ENCODE measurements at places on chromosomes 12 and 14.

DNA sequence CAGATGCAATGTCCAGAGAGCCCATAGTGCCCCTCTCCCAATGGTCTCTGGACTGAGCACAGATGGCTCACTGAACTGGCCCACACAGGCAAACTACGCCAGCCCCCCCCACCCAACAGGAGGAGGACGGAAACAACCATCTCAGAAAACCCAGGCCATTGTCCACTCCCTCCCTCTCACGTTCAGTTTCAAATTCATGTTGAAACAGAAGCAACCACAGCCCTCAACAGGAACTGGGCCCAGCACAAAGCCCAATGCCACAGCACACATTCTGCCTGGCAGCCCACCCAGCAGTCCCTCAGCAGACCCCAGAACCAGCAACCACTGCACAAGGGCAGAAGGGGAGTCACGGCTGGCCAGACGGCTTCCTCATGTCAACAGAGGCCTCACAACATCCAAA, 10.6 kb downstream of the CCDC88C start:
- no peak for DNase-seq

GRCh38 chr14:60710494-60710893, 13.7 kb downstream of the SIX4 start:
- no peak for DNase-seq

DNA sequence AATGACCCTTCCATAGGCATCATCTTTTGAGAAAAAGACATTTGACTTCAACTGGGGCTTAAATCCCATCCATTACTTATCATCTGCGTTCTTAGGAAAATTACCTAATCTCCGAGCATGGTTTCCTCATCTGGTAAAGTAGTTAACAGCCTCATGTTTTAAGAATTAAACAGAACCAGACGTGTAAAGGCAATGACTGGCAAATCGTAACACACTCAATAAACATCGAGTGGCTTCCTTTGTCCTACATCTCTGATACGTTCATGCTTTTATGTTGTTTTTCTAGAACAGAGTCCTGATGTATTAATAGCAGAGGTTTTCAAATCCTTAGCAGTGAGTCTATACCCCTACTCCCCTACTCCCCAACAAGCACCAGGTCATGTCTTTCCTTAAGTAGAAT, 189.7 kb upstream of the RGS6 start:
- no peak for DNase-seq

- DNase-seq = no peak
Observed at GRCh38 chr12:58920102-58920960, at the start of gene LRIG3. Gene LRIG3, minus strand, starts transcription at chr12:58920504. Its CDS starts 269 bp downstream, at chr12:58920235.

GRCh38 chr12:124835656-124836410, 27.8 kb downstream of the SCARB1 start:
- DNase-seq = no peak

DNA sequence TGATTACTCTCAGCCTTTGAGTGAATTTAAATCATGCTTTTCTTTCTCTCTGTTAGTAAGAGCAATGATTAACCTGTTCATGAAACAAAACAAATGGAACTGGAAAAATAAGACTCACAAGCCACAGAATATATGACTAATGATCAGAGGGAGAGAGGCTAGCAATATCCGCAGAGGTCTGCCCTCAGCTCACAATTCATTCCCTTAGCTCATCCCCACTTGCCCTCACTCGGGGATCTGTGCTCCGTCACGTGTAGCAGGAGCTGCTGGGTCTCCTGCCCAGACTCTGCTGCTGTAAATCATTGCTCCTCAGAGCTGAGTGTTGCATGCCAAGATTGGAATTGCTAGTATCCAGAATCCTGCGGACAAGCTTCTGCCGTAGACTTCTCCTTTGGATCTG, 53.1 kb upstream of the GNG2 start:
- DNase-seq = no peak

DNA sequence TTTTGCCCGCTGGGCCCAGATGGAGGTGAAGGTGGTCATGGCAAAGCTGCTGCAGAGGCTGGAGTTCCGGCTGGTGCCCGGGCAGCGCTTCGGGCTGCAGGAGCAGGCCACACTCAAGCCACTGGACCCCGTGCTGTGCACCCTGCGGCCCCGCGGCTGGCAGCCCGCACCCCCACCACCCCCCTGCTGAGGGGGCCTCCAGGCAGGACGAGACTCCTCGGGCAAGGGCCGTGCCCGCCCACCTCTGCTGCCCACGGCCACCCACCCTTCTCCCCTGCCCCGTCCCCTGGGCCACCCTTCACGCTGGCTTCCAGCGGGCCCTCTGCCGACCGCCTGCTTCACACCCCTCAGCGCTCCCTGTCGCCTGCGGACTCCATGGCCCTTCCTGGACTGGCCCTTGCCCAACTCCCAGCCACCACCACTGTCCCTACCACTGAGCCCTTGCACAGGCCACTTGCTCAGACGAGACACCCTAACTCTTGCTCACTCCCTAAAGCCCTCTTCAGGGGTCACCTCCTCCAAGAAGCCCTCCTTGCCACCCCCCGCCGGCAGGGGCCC, 42.5 kb downstream of the CYP46A1 start:
- no peak for DNase-seq

- DNase-seq = no peak
Observed at GRCh38 chr12:7349418-7349817, 45.5 kb downstream of the ACSM4 start.

DNA sequence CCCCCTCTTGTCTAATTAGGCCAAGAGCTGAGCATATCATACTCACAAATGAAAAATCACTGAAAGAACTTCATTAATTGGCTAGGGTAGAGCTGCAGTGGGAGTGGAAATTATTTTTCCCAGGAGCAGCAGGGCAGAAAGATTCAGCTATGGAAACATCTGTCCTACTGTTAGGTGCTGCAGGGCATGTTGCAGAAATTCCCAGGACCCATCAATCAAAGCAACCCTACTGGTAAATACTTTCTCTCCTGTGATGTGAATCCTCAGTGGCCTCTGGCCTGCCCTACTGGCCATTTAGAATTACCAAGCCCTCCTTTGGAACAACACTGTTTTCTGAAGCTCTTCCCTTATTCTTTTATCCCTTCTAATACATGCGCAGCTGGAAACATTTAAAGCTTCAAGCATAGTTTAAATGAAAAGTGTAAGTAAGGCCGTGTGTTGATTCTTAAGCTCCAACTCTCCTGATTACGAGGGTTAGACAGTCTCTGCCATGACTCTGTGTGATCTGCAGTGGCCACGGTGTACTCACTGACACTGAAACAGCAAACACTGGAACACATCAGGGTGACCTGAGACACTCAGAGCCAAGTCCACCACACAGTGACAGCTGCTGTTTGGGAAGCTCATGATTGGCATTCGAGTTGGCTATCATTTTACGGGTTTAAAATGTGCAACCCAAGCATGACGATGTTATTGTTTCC, 62.6 kb upstream of the TMCC3 start:
- no peak for DNase-seq

- no peak for DNase-seq
Observed at GRCh38 chr12:20127413-20127812, 240.9 kb upstream of the PDE3A start.

DNA sequence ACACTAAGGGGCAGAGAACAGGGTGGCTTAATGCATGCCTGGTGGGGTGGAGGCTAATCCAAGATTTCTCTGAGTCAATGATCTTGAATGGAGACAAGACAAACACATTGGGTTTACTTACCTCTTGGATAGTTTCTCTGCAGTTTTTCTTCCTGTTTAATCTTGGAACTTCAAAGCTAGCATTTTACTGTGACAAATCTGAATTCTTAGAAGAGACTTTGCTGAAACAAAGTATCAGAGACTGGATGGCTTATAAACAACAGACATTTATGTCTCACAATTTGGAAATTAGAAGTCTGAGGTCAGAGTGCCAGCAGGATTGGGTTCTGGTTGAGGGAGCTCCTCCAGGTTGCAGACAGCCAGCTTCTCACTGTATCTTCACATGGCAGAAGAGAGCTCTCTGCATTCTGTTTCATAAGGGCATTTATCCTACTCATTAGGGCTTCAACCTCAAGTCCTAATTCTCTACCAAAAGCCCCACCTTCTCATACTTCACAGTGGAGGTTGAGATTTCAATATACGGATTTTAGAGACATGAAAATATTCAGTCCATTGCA, 921.8 kb downstream of the VRK1 start:
- no peak for DNase-seq

- DNase-seq = no peak
Observed at GRCh38 chr14:98704441-98704840, 567.6 kb downstream of the BCL11B start.

- no peak for DNase-seq
Observed at GRCh38 chr12:95551913-95552516, 739 bp upstream of the USP44 start.

DNA sequence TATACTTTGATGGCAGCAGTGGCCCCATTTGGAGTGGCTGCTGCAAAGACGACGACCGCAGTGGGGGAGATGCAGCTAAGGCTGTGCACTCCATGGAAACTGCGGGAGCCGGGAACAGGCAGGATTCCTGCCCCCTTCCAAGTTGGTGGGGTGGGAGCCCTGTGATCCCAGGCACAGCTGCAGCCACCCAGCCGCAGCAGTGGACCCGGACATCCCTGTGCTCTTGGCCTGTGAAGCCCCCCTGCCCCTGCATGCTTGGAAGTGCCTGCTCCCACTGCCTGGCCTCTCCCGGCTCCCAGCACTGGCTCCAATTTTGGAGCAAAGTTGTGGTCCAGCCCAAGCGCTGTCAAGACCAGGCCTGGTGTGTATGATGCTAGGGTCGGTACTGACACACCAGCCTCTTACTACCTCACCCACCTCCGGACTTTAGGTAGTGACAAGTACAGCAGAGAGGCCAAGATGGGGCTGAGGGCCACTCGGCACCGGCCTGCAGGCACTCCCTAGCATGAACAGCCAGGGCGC, 502.8 kb upstream of the RPL10L start:
- DNase-seq = no peak

DNA sequence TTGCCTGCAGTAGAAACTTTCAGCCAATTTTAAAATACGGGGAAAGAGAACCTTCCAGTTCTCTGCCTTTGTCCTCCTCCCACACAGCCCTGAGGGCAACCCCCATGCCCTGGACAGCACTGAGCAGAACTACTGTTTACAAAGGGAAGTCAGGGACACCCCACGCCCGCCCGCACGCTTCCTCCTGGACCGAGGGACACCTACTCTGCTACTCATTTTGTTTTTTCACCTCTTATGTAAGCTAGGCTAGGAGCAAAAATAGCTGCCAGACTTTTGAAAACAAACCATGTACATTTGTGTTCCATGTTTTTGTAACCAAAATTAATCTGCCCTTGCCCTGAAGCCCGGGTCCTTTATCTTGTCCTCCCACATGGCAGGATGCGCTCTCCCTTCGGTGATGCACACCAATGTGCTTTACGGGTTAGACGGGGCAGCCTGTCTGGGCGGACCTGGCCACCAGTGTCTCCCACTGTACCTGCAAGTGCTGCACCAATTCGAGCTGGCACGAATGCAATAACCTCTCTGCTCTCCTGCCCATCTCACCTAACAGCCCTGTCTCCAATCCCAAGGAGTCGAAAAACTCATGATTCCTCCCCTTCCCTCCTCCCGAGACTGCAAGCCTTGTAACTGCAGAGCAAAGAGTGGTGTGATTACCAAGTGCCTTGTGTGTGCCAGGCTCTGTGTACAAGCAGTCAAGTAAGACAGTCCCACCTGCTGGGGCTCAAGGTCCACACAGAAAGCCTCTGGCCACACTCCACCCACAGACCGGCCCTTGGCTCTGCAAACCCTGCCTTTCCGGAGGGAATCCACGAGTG, 85.2 kb downstream of the CCDC88C start:
- no peak for DNase-seq

GRCh38 chr12:2475984-2476383, 318.8 kb upstream of the FKBP4 start:
- no peak for DNase-seq

GRCh38 chr12:55652352-55652751, 15.7 kb downstream of the OR10P1 start:
- DNase-seq = no peak

- DNase-seq = no peak
Observed at GRCh38 chr12:58608711-58609110, 311.6 kb downstream of the LRIG3 start.

DNA sequence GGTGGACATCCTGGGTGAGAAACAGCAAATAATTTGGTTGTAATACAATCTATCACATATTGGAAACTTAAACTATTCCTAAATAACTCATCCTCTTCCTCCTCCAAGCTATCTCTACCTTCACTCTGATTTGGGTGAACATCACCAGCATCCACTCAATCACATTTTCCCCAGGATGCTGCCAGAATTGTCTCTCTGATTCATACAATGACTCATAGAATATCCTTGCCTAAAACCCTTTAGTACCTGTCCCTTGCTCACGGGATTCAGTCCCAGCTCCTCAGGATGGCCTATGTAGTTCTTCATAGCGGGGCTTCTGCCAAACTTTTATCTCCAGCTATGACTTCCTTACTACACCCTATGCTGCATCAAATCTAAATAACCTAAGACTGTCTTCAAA, 146.8 kb downstream of the EMP1 start:
- DNase-seq = no peak

DNA sequence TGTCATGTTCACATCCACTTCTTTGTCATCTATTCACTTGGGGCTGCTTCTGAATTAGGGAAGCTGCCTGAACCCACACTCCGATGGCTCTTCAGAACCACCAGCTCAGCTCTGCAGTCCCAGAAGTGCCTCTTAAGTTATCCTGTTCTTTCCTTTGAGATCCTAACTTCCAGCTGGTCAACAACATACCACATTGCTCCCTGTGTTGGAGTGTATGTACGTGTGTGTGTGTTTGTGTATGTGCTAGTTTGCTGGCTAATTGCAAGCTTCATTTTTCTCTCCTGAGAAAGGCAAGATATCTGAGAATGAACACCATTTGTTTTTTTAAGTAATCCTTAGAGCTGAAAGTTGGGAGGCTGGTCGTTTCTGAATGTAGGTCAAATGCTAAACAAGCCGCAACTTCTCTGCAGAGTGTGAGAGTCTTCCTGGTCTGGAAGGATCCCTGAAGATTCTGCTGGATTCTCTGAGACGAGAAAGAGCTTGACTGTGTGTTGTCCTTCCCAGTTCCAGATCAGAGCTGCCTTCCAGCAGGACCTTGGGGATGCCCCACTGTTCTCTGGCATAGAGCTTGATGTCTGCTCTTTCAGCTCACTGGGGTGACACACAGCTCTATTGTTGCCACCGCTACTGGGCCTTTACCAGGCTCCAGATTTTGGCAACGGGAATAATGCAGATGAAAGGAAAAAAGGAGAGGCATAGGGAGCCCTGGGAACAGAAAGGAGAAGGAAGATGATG, 839 bp downstream of the GSG1 start:
- no peak for DNase-seq

GRCh38 chr12:105590571-105590970, 260.1 kb downstream of the C12orf75 start:
- DNase-seq = no peak

GRCh38 chr14:30569216-30569902, 10.4 kb downstream of the G2E3 start:
- DNase-seq = no peak

GRCh38 chr12:80860206-80860605, 77.5 kb downstream of the LIN7A start:
- no peak for DNase-seq

DNA sequence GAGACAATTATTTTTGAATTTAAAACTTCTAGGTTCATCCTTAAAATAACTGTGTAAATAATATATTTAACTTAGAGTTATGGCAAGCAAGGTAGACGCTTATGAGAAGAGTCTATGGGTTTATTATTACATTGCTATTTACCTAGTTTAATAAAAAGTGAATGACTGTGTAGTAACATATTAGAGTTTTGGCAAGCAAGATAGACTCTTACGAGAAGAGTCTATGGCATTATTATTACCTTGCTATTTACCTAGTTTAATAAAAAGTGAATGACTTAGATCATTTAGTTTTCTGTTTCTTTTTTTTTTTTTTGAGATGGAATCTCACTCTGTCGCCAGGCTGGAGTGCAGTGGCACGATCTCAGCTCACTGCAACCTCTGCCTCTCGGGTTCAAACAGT, 3.8 kb downstream of the RNF34 start:
- DNase-seq = no peak

Measured in esophagus squamous epithelium (tissue), 5 donors.